ENCODE measurements at places on chromosomes 12 and 14.

GRCh38 chr12:27824126-27824842, 44.2 kb upstream of the MANSC4 start:
- no peak for DNase-seq

DNA sequence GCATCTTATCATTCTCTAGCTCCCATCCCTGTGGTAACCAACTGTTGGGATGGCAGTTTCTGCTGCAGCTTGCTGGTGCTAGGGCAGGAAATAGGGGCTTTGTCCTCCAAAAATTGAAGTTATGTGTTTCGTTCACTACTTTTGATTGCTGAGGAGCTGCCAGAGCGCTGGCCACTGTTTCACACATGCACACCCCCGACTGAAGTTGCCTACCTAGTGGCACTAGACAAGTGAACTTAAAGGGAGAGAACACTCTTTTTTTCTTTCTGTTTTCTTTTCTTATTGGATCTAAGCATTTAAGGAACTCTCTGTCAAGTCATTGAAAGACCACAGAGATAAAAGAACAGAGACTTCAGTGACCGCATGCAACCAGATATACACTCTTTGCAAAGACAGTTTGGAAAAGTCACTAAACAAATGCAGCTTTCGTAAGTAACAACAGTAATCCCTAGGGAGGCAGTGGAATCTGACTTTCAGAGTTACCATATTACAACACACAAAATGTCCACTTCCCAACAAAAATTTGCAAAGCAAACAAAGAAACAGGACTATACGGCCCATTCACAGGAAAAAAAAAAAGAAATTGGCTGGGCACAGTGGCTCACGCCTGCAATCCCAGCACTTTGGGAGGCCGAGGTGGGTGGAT, 12.0 kb downstream of the TFCP2 start:
- no peak for DNase-seq

GRCh38 chr14:36271939-36272907, 48.2 kb downstream of the MBIP start:
- no peak for DNase-seq

GRCh38 chr14:104805326-104805678, 4.4 kb downstream of the ZBTB42 start:
- DNase-seq: no peak

DNA sequence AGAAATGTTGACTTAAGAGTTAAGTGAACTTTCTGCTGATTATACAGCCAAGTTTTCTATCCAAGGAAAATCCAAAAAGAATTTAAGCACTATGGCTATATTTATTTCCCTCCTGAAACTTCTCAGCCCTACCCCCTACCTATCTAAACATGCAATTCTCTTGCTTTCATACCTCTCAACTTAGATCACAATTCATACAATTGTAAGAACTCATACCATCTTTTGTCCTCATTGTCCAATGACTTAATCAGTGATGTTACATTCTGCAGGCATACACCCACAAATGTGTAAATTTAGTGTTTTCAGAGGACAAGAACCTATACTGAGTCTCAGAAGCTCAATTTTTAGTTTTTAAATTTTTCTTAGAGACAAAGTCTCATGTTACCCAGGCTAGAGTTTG, 62.1 kb downstream of the ZFC3H1 start:
- no peak for DNase-seq

Measured in stimulated activated CD8-positive, alpha-beta memory T cell treated with anti-CD3 and anti-CD28 coated beads, Interleukin-7, amount 100 ng/mL, for 1 hour (primary cell).